ENCODE measurements at places on chromosomes 1 and 21. TPM values are rescaled to one million over a fixed set of nuclear protein-coding genes. Genes with fewer than 3 reads are reported as not detected.

DNA sequence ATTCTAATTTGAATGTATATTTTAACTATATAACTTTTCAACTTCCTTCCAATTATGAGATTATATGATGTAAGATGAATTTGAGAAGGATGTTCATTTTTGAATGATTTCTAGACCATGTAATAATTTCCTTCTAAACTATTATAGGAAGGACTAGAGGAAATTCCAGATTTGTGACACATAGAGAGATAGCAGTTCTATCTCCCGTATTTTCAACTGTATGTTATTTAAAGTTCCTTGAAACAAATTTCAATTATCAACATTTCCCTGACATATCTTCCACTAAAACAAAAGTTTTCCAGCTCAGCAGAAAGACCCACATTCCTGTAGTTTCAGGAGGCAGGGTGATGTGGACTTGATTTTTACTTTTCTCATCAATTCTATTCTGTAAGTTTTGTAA is 396.7 kb upstream of the C1orf87 start:
- peak overlapping the region; percentile 76 for H3K27ac ChIP-seq
- H3K4me1 ChIP-seq, result peaks cover 15% of the 10 kb centered on the region
- no peak for DNase-seq

DNA sequence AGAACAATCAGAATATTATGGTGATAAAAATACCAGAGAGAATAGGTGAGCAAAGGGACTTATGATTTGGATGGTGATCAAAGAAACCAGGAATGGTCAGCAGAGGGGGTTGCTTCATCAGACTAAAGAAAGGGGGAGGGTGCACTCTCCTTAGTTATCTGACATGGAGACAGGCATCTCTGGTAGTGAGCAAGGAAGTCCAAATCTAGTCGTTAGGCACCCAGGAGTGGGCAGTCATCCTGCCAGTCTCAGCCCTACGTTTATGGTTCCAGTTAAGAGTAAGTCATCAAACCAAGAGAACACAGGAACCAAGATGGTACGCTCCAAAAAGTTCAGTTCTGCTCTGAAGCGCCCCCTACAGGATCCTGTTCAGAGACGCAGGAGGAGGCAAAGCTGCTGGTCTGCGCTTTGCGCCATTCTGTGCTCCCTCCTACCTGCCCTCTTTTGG is 28.6 kb downstream of the EBNA1BP2 start:
- peaks cover 13% of the 10 kb centered on the region for H3K4me1 ChIP-seq
- H3K27me3 ChIP-seq, result no peaks in the 10 kb centered on the region
- no peak overlapping the region for H3K27ac ChIP-seq
- H3K36me3 ChIP-seq, result peaks cover 14% of the 10 kb centered on the region
- no peak for DNase-seq
- no peak overlapping the region for H3K4me3 ChIP-seq

The BACE2 gene
- 49.5 TPM for total RNA-seq

- H3K36me3 ChIP-seq, result no peaks in the 10 kb centered on the region
- H3K4me1 ChIP-seq, result peaks cover 72% of the 10 kb centered on the region
- no peaks in the 10 kb centered on the region for H3K27me3 ChIP-seq
Observed at GRCh38 chr1:109791495-109792043, 27.8 kb upstream of the EPS8L3 start.

The ITPKB gene
- total RNA-seq, result 30.0 TPM

The SPRR3 gene
- not detected for total RNA-seq

DNA sequence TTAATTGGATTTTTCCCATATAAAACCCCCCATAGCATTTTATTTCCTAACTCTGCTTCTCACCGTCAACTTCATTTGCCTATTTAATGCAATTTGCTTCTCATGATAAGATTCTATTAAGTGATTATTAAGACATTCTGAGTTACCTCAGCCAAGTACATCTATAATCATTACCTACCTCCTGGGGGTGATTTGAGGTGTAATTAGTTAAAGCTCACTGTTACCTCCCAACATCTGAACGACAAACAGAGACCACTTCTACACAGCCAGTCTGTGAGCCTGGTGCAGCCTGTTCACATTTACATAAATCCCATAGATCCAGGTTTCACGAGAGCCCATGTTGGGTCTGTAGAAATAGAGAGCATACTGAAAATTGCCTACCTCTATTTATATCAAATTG is 65.7 kb upstream of the SSX2IP start:
- peaks cover 4% of the 10 kb centered on the region for H3K4me1 ChIP-seq
- no peak overlapping the region for H3K27ac ChIP-seq
- DNase-seq, result no peak

The FAM72A gene
- 4.3 TPM for total RNA-seq

The TFF2 gene
- not detected for total RNA-seq

The OR2L3 gene
- not detected for total RNA-seq

The SLC25A34 gene
- 1.3 TPM for total RNA-seq

GRCh38 chr1:116572771-116573430 is 2.1 kb upstream of the CD58 start:
- H3K4me1 ChIP-seq, result peaks cover 27% of the 10 kb centered on the region
- DNase-seq, result no peak

- H3K36me3 ChIP-seq, result no peaks in the 10 kb centered on the region
- H3K4me1 ChIP-seq, result peaks cover 8% of the 10 kb centered on the region
- H3K27me3 ChIP-seq, result no peaks in the 10 kb centered on the region
- no peak overlapping the region for H3K27ac ChIP-seq
Observed at GRCh38 chr1:51309291-51309690, 21.1 kb downstream of the TTC39A start.

GRCh38 chr1:30287976-30288375 is 435.4 kb downstream of the MATN1 start:
- no peaks in the 10 kb centered on the region for H3K36me3 ChIP-seq
- H3K27me3 ChIP-seq, result peaks cover 3% of the 10 kb centered on the region
- H3K4me1 ChIP-seq, result no peaks in the 10 kb centered on the region
- H3K27ac ChIP-seq, result no peak overlapping the region
- DNase-seq, result peak; percentile 77

DNA sequence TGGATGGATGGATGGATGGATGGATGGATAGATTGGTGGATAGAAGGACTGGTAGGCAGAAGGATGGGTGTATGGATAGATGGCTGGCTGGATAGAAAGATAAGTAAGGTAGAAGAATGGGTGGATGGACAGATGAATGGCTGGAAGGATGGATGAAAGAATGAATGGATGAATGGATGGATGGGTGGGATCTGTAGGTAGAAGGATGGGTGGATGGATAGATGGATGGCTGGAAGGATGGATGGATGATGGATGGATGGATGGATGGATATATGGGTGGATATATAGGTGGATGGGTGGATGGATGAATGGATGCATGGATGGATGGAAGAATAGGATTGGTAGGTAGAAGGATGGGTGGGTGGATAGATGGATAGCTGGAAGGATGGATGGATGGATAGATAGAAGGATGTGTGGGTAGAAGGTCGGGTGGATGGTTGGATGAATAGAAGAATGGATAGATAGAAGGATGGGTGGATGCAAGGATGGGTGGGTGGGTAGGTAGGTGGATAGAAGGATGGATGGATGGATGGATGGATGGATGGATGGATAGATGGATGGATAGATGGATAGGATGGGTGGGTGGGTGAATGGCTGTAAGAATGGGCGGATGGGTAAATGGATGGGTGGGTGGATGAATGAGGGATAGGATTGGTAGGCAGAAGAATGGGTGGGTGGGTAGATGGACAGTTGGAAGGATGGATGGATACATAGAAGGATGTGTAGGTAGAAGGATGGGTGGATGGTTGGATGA is 7.5 kb downstream of the MASP2 start:
- no peaks in the 10 kb centered on the region for H3K36me3 ChIP-seq
- no peak overlapping the region for H3K4me3 ChIP-seq
- H3K4me1 ChIP-seq, result no peaks in the 10 kb centered on the region
- H3K27ac ChIP-seq, result no peak overlapping the region

The NUF2 gene
- 6.8 TPM for total RNA-seq

GRCh38 chr1:64516803-64517568 is 47.1 kb downstream of the CACHD1 start:
- no peak overlapping the region for H3K4me3 ChIP-seq
- H3K36me3 ChIP-seq, result no peaks in the 10 kb centered on the region
- DNase-seq, result no peak
- H3K4me1 ChIP-seq, result peaks cover 67% of the 10 kb centered on the region
- peak overlapping the region; percentile 12 for H3K27ac ChIP-seq

DNA sequence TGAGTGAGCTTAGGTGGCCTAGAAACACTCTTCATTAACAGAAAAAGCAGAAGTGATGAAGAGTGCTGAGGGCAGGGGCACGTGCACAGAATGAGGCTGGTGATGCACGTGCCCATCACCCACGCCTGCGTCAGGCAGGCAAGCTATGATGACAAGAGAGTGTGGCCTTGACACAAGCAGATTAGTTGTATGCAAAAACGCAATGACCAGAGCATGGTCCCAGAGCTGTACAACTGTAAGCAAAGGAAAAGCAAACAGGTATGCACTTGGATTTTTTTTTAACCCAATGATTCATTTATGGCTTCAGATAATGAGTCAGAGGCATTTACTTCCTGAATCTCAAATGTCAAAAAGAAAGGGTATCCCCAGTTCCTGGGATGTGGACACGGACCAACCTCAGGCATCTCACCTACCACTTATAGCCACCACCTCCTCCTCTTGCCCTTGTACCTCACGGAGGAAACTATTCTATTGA is 9.1 kb upstream of the TMEM61 start:
- DNase-seq, result no peak
- H3K4me3 ChIP-seq, result no peak overlapping the region
- H3K36me3 ChIP-seq, result no peaks in the 10 kb centered on the region
- H3K4me1 ChIP-seq, result peaks cover 13% of the 10 kb centered on the region
- no peaks in the 10 kb centered on the region for H3K27me3 ChIP-seq

The SELENBP1 gene
- 8.1 TPM for total RNA-seq

- H3K36me3 ChIP-seq, result no peaks in the 10 kb centered on the region
- peaks cover 37% of the 10 kb centered on the region for H3K4me1 ChIP-seq
- H3K27me3 ChIP-seq, result peaks cover 27% of the 10 kb centered on the region
Observed at GRCh38 chr1:24319312-24319863, at the start of gene GRHL3. GRHL3 (plus strand) TSS chr1:24319357; CDS start chr1:24319552, 195 bp downstream.

- no peak overlapping the region for H3K4me3 ChIP-seq
- peaks cover 3% of the 10 kb centered on the region for H3K4me1 ChIP-seq
- H3K27me3 ChIP-seq, result peaks cover 24% of the 10 kb centered on the region
- H3K27ac ChIP-seq, result no peak overlapping the region
Observed at GRCh38 chr21:32427958-32428623, 15.6 kb downstream of the EVA1C start.

The FASLG gene
- not detected for total RNA-seq

DNA sequence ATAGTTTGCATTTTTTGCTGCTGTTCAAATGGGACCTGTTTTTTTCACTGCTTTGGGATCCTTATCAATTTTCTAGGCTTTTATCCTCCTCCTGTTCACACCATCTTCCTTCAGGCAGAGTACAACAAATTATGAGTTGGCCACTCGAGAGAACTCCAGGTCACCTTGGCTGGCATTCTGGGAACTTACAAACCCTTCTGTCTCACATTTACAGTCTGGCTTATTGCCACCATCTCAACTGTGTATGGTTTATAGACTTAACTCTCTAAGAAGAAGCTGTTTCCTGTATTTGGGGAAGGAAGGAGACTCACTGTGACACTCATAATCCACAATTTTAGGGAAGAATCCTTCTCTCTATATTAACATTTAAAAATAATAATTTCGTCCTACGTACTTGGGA is 5.4 kb upstream of the ZNF691 start:
- H3K27ac ChIP-seq, result no peak overlapping the region
- peaks cover 10% of the 10 kb centered on the region for H3K36me3 ChIP-seq
- no peak overlapping the region for H3K4me3 ChIP-seq
- H3K4me1 ChIP-seq, result peaks cover 3% of the 10 kb centered on the region
- no peaks in the 10 kb centered on the region for H3K27me3 ChIP-seq

- no peak overlapping the region for H3K4me3 ChIP-seq
- H3K27ac ChIP-seq, result no peak overlapping the region
- no peak for DNase-seq
- H3K27me3 ChIP-seq, result peaks cover 4% of the 10 kb centered on the region
- H3K4me1 ChIP-seq, result peaks cover 15% of the 10 kb centered on the region
- H3K36me3 ChIP-seq, result no peaks in the 10 kb centered on the region
Observed at GRCh38 chr1:91499904-91500755, 521 bp upstream of the CDC7 start.

The MSH4 gene
- 0.68 TPM for total RNA-seq

DNA sequence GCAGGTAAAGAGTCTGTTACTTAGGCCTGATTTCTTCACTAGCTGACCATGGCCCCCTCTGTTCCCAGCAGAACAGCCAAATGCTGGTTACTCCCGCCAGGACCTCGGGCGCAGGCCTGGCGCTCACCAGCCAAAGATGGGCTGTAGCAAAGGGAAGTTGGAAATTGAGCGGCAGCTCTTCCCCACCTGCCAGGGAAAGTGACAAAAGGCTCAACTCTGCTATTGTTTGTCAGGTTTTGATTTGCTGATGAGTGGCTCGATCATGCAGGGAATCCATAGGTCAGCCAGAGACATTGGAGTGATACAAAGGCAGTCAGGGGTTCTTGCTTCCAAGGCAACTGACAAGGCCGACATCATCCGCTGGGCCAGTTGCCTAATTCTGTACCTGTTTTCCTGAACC is 120.1 kb downstream of the ASTN1 start:
- DNase-seq, result no peak
- H3K4me1 ChIP-seq, result no peaks in the 10 kb centered on the region
- H3K4me3 ChIP-seq, result no peak overlapping the region
- H3K27ac ChIP-seq, result no peak overlapping the region

- peaks cover 32% of the 10 kb centered on the region for H3K4me1 ChIP-seq
- H3K36me3 ChIP-seq, result no peaks in the 10 kb centered on the region
- DNase-seq, result no peak
Observed at GRCh38 chr1:246108278-246108925, 398.7 kb downstream of the SMYD3 start.

The F13B gene
- not detected for total RNA-seq

- H3K4me3 ChIP-seq, result peak overlapping the region; percentile 76
- H3K4me1 ChIP-seq, result peaks cover 10% of the 10 kb centered on the region
- no peaks in the 10 kb centered on the region for H3K36me3 ChIP-seq
- H3K27me3 ChIP-seq, result no peaks in the 10 kb centered on the region
- no peak for DNase-seq
Observed at GRCh38 chr1:155278689-155279160, 1.5 kb downstream of the HCN3 start.

DNA sequence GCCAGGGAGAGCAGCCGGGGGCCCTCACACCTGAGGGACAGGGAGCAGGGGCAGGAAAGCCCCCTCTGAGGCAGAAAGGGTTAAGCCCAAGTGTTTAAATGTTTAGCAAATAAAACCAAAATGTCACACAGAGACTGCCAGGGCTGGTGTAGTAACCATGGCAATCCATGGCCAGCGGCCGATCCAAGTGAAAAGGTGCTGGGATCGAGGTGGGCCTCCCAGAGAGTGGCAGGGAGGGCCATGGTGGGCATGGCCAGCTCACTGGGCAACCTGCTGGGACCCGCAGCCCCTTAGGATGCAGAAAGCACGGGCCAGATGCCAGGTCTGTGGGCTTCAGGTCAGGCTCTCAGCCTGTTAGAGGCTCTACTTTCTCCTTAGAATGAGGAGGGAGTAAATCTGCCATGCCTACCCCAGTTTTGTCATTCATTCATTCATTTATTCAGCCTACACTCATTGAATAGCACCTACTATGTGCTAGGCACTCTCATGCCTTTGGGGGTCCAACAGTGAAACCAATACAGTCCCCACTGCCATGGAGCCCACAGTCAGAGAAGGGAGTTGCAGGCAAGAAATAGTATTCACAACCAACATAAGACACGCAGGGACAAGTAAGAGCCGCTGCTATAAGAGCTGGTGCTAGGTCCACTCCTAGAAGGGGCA is 56.1 kb downstream of the KCNN3 start:
- peaks cover 5% of the 10 kb centered on the region for H3K27me3 ChIP-seq
- no peak overlapping the region for H3K27ac ChIP-seq
- no peak for DNase-seq
- no peak overlapping the region for H3K4me3 ChIP-seq

- no peaks in the 10 kb centered on the region for H3K27me3 ChIP-seq
- H3K4me3 ChIP-seq, result no peak overlapping the region
- no peaks in the 10 kb centered on the region for H3K36me3 ChIP-seq
- H3K4me1 ChIP-seq, result no peaks in the 10 kb centered on the region
- no peak overlapping the region for H3K27ac ChIP-seq
Observed at GRCh38 chr1:236953151-236953700, 51.0 kb downstream of the MT1HL1 start.

Data from osteocyte (in vitro differentiated cells).